ENCODE measurements at places on chromosomes 16 and 17. TPM values are rescaled to one million over a fixed set of nuclear protein-coding genes. Genes with fewer than 3 reads are reported as not detected.

TBC1D3K gene
- not detected for polyA plus RNA-seq

GRCh38 chr17:71402661-71403141 is 718.1 kb upstream of the SOX9 start:
- no peaks in the 10 kb centered on the region for H3K36me3 ChIP-seq
- no peak overlapping the region for H3K27ac ChIP-seq
- no peaks in the 10 kb centered on the region for H3K4me1 ChIP-seq
- H3K27me3 ChIP-seq = no peaks in the 10 kb centered on the region

TP53TG3C gene
- not detected for polyA plus RNA-seq

KRT36 gene
- polyA plus RNA-seq = not detected

DNA sequence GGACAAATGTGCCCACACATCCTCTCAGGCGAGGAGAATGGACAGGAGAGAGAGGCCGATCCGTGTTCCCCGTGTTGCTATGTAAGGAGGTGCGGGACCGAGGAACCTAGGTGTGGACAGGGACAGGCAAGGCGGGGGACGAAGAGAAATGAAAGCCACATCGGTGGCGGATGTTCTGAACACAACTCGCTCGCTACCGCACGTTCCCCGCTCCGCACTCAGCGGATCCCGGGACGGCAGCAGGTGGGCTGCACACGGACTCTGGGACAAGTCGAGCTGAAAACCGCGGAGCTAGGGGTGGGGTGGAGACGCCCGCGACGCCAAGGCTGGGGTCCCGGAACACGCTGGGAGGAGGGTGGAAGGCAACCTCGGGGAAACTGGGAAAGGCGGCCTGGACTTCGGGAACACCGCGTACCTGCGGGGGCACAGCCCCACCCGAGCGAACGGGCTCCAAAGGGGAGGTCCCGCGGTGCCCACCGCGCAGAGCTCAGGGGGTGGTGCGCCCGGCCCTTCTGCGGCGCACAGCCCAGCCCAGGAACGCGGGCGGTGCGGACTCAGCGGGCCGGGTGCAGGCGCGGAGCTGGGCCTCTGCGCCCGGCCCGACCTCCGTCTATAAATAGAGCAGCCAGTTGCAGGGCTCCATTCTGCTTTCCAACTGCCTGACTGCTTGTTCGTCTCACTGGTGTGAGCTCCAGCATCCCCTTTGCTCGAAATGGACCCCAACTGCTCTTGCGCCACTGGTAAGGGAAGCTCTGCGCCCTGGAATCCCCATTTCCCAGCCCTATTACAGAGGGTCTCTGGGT is at the start of gene MT1E:
Gene MT1E (plus strand): TSS at position 642 of the 803 bp plus-strand sequence. CDS start 71 bp downstream, at position 713.
- H3K27me3 ChIP-seq = no peaks in the 10 kb centered on the region
- H3K36me3 ChIP-seq = no peaks in the 10 kb centered on the region
- peaks cover 3% of the 10 kb centered on the region for H3K4me1 ChIP-seq
- peak within 1 kb of the TSS; percentile 45 for H3K4me3 ChIP-seq
- peak within 1 kb of the TSS; percentile 88 for H3K27ac ChIP-seq
- peak; percentile 74 for DNase-seq

- H3K27ac ChIP-seq = no peak overlapping the region
- DNase-seq = no peak
- H3K4me3 ChIP-seq = no peak overlapping the region
- H3K36me3 ChIP-seq = no peaks in the 10 kb centered on the region
- peaks cover 6% of the 10 kb centered on the region for H3K4me1 ChIP-seq
Measured at GRCh38 chr17:40493697-40494096, 7.7 kb downstream of the TNS4 start.

GRCh38 chr17:72592242-72592966 is 471.6 kb downstream of the SOX9 start:
- peak overlapping the region; percentile 58 for H3K4me3 ChIP-seq
- no peaks in the 10 kb centered on the region for H3K36me3 ChIP-seq
- H3K27ac ChIP-seq = no peak overlapping the region
- H3K4me1 ChIP-seq = peaks cover 7% of the 10 kb centered on the region
- peak; percentile 88 for DNase-seq
- peaks cover 4% of the 10 kb centered on the region for H3K27me3 ChIP-seq

- H3K36me3 ChIP-seq = no peaks in the 10 kb centered on the region
- H3K27ac ChIP-seq = no peak overlapping the region
- H3K4me1 ChIP-seq = no peaks in the 10 kb centered on the region
Measured at GRCh38 chr17:72717276-72717675, 375.2 kb downstream of the SLC39A11 start.

GRCh38 chr16:50836121-50836621 is 94.3 kb downstream of the CYLD start:
- no peaks in the 10 kb centered on the region for H3K27me3 ChIP-seq
- no peak overlapping the region for H3K4me3 ChIP-seq
- H3K4me1 ChIP-seq = no peaks in the 10 kb centered on the region
- no peak overlapping the region for H3K27ac ChIP-seq
- no peak for DNase-seq

DNA sequence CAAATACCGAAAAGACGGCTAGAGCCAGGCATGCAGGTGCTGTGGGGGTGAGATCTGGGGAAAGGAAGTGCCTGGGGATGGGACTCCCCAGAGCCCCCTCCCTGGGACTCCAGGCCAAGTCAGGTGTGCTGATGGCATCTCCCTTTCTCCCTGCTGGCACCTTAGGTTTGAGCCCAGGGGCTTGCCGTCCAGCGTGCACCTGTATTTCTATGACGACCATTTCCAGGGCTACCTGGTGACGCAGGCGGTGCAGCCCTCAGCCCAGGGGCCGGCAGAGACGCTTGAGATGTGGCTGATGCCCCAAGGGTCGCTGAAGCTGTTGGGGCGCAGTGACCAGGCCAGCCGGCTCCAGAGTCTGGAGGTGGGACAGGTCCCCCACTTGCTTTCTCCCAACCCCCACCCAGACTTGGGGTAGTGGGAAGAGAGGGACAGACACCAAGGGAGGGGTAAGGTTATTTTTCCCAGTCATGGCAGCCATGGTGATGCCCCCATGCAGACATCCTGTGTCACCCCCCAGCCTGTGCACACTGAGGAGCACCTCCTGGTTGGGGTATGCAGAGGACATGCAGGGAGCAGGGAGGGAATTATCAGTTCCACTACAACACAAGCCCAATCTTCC is 11.1 kb downstream of the XYLT2 start:
- H3K36me3 ChIP-seq = peaks cover 7% of the 10 kb centered on the region
- DNase-seq = no peak
- H3K27ac ChIP-seq = no peak overlapping the region
- H3K27me3 ChIP-seq = no peaks in the 10 kb centered on the region
- no peak overlapping the region for H3K4me3 ChIP-seq

NR1D1 gene
- 7.1 TPM for polyA plus RNA-seq

- H3K4me3 ChIP-seq = no peak overlapping the region
- DNase-seq = no peak
- H3K36me3 ChIP-seq = no peaks in the 10 kb centered on the region
- no peaks in the 10 kb centered on the region for H3K27me3 ChIP-seq
- no peaks in the 10 kb centered on the region for H3K4me1 ChIP-seq
Measured at GRCh38 chr16:27826081-27826892, 237.2 kb downstream of the GSG1L start.

DNA sequence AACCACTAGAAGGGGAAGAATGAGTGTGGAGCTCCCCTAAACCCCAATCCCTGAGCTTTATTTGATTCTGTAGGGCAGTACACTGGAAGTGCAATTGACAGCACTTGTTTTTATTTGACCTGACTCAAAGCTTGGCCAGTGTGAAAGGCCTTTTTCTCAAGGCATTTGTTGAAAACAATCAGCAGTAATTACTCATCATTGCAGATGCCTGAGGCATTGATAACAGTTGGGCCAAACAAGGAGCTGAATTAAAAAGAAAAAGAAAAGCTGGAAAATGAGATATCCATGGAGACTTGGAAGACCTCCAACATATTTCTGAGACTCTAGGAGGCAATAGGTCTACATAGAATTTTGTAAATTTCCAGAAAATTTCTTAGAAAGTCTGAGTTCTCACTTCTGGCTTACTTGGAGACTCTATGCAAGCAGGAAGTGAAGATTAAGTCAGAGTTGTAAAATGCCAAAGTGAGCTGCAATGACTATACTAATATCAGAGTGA is 200.8 kb upstream of the KCNJ16 start:
- no peak overlapping the region for H3K27ac ChIP-seq
- no peak for DNase-seq
- no peaks in the 10 kb centered on the region for H3K4me1 ChIP-seq
- no peaks in the 10 kb centered on the region for H3K36me3 ChIP-seq

ABCC11 gene
- polyA plus RNA-seq = 0.09 TPM

SIRT7 gene
- polyA plus RNA-seq = 17.4 TPM

- no peaks in the 10 kb centered on the region for H3K4me1 ChIP-seq
- DNase-seq = no peak
- no peaks in the 10 kb centered on the region for H3K27me3 ChIP-seq
- H3K36me3 ChIP-seq = peaks cover 35% of the 10 kb centered on the region
Measured at GRCh38 chr16:4886151-4886550, 38.9 kb downstream of the UBN1 start.

- peak overlapping the region; percentile 39 for H3K4me3 ChIP-seq
- H3K27ac ChIP-seq = no peak overlapping the region
- H3K4me1 ChIP-seq = no peaks in the 10 kb centered on the region
Measured at GRCh38 chr17:731644-732066, 741 bp upstream of the TLCD3A start.

DNA sequence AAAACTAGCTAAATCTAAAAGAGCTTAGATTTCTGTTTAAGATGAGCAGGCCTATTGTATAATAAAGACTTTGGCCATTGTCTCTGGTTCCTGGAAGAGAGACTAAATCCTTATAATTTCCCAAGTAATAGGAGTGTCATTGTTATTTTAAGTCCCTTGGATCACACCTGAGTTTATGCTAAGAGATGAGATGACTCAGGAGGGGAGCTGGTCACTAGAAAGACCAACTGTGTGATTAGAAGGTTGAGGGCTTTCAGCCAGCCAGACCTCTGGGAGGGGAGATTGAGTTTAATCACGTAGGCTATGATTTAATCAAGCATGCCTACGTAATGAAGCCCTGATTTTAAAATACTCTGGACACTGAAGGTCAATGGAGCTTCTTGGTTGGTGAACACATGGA is 156.9 kb upstream of the C17orf78 start:
- H3K27me3 ChIP-seq = no peaks in the 10 kb centered on the region
- no peaks in the 10 kb centered on the region for H3K4me1 ChIP-seq
- no peak overlapping the region for H3K27ac ChIP-seq

SEZ6 gene
- polyA plus RNA-seq = not detected

All from kidney (tissue), 22 donors.